ENCODE measurements at places on chromosomes 5 and 9. TPM values are rescaled to one million over a fixed set of nuclear protein-coding genes. Genes with fewer than 3 reads are reported as not detected.
A peak's percentile ranks its signal among the peaks of the same experiment; 100 is the strongest.

DNA sequence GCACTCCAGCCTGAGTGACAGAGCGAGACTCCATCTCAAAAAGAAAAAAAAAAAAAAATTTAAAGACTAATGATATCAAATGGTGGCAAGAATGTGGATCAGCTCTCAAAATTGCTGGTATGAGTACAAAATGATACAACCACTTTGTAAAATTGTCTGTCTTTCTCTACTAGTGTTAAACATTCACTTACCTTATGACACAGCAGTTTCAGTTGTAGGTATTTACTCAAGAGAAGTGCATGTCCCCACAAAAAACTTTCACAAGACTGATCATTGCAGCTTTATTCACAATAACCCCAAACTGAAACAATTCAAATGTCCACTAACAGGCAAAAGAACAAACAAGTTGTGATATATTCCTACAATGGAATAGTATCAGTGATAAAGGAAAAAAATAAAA is 14.7 kb upstream of the CETN3 start:
- H3K27me3 ChIP-seq, result no peaks in the 10 kb centered on the region
- H3K4me3 ChIP-seq, result no peak overlapping the region
- H3K4me1 ChIP-seq, result no peaks in the 10 kb centered on the region
- H3K36me3 ChIP-seq, result no peaks in the 10 kb centered on the region
- DNase-seq, result no peak

DNA sequence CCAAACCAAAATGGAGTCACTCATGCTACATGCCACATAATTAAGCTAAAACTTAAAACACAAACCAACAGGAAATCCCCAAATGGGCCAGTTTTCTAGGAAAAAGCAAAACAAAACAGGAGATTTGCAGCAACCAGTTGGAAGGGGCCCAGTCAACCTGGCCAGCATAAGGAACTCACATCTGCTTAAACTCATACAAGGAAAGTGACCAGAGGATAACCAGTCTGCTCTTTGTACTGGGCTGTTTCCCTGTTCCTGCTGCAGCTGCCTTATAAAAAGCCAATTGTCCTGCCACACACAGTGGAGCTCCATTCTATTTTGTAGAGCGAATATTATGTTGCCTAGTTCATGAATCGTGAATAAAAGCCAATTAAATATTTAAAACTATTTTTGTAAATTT is 29.5 kb upstream of the PTPDC1 start:
- H3K27me3 ChIP-seq, result no peaks in the 10 kb centered on the region
- no peaks in the 10 kb centered on the region for H3K36me3 ChIP-seq
- no peak overlapping the region for H3K4me3 ChIP-seq
- H3K4me1 ChIP-seq, result peaks cover 5% of the 10 kb centered on the region

GRCh38 chr9:98883276-98883675 is 60.4 kb upstream of the COL15A1 start:
- peaks cover 8% of the 10 kb centered on the region for H3K4me1 ChIP-seq
- H3K36me3 ChIP-seq, result no peaks in the 10 kb centered on the region
- no peak overlapping the region for H3K27ac ChIP-seq
- H3K27me3 ChIP-seq, result peaks cover 10% of the 10 kb centered on the region

DNA sequence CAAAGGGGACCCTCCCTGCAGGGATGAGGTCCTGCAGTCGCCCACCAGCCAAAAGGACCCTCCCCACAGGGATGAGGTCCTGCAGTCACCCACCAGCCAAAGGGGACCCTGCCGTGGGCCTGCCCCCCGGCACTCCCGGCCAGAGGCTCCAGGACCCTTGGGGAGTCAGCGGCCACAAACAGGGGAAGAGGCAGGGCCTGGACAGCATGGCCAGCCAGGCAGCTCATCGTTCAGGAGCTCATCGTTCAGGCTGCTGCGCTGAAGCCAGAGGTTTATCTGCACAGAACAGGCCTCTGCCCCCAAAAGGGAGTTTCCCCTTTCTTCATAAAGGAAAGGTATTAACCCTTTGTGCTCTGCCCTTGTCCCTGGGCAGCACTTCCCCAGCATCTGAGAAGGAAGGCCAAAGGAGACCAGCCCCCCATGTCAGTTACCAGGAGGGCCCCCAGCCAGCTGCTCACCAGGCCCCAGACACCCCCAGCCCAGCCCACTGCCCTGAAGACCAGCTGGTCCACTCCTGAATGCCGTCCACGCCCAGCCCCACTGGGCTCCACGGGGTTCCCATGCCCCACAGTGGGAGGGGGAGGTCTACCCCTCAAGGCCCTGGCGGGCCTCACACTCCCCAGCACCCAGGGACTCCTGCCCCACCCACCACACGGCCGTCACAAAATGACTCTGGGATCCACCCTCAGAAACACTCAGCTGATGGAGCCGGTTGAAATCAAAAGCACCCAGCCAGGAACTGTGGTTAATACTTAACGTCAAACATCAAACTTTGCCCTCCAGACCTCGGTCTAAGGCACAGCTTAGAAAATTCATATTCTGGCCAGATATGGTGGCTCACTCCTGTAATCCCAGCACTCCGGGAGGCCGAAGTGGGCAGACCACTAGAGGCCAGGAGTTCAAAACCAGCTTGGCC is 6.3 kb downstream of the SLC12A7 start:
- peaks cover 26% of the 10 kb centered on the region for H3K4me1 ChIP-seq
- no peak for DNase-seq
- no peak overlapping the region for H3K4me3 ChIP-seq
- no peaks in the 10 kb centered on the region for H3K36me3 ChIP-seq

- H3K36me3 ChIP-seq, result no peaks in the 10 kb centered on the region
- no peaks in the 10 kb centered on the region for H3K27me3 ChIP-seq
- H3K4me3 ChIP-seq, result peak overlapping the region; percentile 1
- H3K4me1 ChIP-seq, result peaks cover 32% of the 10 kb centered on the region
- DNase-seq, result no peak
- H3K27ac ChIP-seq, result peak overlapping the region; percentile 31
Observed at GRCh38 chr5:65952259-65952658, 25.9 kb downstream of the ERBIN start.

Gene DUSP1
- 89.0 TPM for total RNA-seq

Gene C9orf43
- total RNA-seq, result not detected

Data from psoas muscle (tissue), 8 donors.